ENCODE measurements at places on chromosomes 1 and 21. TPM values are rescaled to one million over a fixed set of nuclear protein-coding genes. Genes with fewer than 3 reads are reported as not detected.

The UBE2U gene
- polyA plus RNA-seq, result 0.08 TPM

The LRRC71 gene
- polyA plus RNA-seq, result 0.61 TPM

The NDC1 gene
- polyA plus RNA-seq, result 5.1 TPM

The PADI1 gene
- 98.2 TPM for polyA plus RNA-seq

The IVL gene
- not detected for polyA plus RNA-seq

The A3GALT2 gene
- not detected for polyA plus RNA-seq

The FPGT gene
- polyA plus RNA-seq, result 7.5 TPM

The DAB1 gene
- polyA plus RNA-seq, result 0.19 TPM

The PLA2G4A gene
- polyA plus RNA-seq, result 7.3 TPM

The TNFRSF4 gene
- 1.7 TPM for polyA plus RNA-seq

The OR2G6 gene
- polyA plus RNA-seq, result not detected

The OLFML2B gene
- polyA plus RNA-seq, result 0.45 TPM

The SLC30A10 gene
- polyA plus RNA-seq, result not detected

The PTPN22 gene
- 2.1 TPM for polyA plus RNA-seq

The GJA8 gene
- not detected for polyA plus RNA-seq

The TEDDM1 gene
- polyA plus RNA-seq, result not detected

The CERS2 gene
- 114 TPM for polyA plus RNA-seq

The PTCH2 gene
- 0.50 TPM for polyA plus RNA-seq

The FMO2 gene
- polyA plus RNA-seq, result 5.8 TPM

The VSIG8 gene
- polyA plus RNA-seq, result not detected

The TNFSF4 gene
- polyA plus RNA-seq, result 0.62 TPM

The DISC1 gene
- 0.43 TPM for polyA plus RNA-seq
